Immature natural killer cell (primary cell): ENCODE measurements at places on chromosomes 11 and 22.

DNA sequence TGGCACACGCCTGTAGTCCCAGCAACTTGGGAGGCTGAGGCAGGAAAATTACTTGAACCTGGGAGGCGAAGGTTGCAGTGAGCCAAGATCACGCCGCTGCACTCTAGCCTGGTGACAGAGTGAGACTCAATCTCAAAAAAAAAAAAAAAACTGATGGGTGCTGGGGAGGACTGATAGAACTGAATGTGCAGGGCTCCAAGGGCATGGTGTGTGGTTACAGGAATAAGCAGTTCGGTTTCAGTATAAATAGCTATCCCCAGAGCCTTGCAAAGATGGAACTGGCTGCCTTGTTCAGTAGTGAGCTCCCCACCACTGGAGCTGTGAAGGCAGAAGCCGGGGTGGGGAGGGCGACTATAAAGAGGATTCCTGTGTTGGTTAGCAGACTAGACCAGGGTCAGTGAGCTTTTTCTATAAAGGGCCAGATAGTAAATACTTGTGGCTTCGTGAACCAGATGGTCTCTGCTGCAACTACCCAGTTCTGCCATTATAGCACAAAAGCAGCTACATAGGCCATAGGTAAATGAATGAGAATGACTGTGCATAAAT, 5.9 kb downstream of the TOM1 start:
- DNase-seq = no peak

GRCh38 chr22:34324763-34325162, 404.5 kb upstream of the LARGE1 start:
- no peak for DNase-seq

GRCh38 chr11:7514099-7514591, 346 bp downstream of the PPFIBP2 start:
- no peak for DNase-seq

DNA sequence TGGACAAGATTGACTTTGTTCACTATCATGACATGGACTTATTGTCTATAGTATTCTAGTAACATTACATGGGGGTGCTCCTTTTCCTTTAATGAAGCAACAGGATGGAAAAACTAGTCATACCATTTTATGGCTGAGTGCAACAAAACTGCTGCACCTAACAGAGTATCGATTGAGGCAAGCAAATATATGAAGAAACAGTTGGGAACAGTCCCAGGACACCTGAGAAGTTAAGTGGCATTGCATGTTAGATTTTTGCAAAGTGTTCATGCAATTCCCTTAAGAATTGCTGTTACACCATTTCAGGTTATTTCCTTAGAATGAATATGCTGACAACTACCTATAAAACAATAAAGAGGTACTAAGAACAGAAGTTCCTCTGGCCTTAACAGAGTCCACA, 541.5 kb upstream of the ANO3 start:
- no peak for DNase-seq

DNA sequence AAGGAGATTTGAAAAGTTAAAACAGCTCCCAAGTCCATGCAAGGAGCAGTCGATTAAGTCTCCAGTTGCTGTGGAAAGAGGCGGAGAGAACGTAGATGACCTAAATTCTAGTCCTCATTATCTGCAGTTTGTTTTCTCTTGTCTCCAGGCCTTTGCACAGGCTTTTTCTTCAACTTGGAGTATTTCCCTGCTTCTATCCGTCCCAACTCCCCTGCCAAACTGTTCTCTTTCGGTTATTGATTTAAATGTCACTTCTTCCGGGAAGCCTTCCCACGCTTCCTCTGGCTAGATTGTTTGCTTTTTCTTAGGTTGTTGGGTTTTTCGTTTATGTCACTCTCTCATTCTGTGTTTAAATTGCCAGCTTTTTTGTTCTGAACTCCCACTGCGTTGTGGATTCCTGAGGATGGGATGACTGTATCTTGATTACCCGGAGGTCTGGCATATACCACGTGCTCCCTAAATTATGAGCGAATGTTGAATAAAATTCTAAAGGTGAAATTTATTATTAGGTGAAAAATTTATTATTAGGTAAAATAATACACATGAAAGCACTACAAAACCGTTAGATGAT, 463 bp downstream of the TMEM126B start:
- DNase-seq = no peak

DNA sequence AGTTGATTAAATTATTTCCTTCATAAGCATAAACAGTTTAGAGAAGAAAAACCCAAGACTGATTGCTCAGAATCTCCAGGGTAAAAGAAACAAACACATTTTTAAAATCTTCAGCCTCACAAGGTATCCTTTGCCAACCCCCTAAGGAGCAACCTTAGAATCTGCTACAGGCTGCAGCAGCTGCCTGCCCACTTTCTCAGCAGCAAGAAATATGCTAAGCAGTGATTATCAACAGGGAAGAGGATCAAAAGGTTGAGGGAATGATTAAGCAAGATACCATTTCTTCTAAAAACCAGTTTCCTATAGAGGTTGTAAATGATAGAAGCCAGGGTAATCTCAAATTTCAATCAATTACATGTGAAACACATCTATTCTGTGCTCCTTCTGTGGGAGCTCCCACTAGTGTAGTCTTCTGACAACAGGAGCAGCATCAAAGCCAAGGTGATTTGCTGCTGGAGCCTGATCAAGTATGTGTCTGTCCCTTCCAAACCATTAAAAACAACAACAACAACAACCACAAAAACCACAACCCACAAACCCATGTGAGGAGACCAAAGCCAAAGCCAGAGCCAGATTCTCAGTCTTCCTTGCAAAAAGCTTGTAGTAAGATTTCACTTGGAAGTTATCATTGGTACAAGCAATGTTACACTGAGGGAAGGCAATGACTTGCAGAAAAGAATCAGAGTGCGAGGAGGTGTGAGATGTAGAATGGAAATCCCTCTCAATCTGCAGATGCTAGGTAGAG, 761.2 kb downstream of the DLG2 start:
- no peak for DNase-seq

DNA sequence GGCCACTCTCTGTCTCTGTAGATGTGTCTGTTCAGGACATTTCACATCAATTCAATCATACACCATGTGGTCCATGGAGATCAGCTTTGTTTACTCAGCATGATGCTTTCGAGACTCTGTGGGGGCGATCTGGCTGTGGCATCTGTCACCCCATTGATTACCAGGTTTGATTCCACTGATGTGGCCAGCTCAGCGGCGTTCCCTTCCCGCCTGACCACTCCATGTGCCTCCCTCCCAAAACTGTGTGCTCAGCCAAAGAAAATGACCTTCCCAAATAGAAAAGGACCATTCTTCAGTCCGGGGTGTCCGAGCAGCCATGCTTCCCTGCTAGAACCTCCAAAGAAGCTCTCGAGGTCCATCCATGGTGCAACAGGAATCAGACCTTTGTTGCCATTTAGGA, 89.1 kb downstream of the BRD1 start:
- DNase-seq = no peak

GRCh38 chr11:86802601-86803051, 2.3 kb downstream of the PRSS23 start:
- peak; percentile 24 for DNase-seq

- peak; percentile 92 for DNase-seq
These were observed at the start of gene YDJC for GRCh38 chr22:21629255-21630149. Gene YDJC (minus strand): TSS chr22:21630022. CDS start chr22:21630014, 8 bp downstream.

DNA sequence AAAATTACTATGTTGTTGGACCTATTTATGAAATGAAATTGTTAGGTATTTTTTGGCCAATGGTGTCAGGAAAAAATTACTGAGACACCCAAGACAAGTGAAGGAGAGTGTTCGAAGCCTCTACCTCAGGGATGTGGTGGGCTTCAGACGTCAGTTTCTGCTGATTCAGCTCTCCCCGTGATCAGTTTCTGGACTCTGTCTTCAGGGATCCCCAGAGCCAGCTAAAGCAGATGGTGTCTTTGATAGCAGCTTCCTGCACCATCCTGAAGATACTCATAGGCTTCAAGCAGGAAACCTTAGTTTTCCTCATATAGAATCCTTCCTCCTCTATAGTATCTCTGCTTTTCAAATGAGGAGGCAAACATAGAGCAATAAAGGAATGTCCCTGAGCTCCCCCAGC, 7.4 kb downstream of the CD248 start:
- no peak for DNase-seq

- no peak for DNase-seq
These were observed 39.7 kb downstream of the RTL6 start for GRCh38 chr22:44458044-44459020.

- peak; percentile 61 for DNase-seq
These were observed 54.2 kb downstream of the GRAMD4 start for GRCh38 chr22:46674367-46674781.

DNA sequence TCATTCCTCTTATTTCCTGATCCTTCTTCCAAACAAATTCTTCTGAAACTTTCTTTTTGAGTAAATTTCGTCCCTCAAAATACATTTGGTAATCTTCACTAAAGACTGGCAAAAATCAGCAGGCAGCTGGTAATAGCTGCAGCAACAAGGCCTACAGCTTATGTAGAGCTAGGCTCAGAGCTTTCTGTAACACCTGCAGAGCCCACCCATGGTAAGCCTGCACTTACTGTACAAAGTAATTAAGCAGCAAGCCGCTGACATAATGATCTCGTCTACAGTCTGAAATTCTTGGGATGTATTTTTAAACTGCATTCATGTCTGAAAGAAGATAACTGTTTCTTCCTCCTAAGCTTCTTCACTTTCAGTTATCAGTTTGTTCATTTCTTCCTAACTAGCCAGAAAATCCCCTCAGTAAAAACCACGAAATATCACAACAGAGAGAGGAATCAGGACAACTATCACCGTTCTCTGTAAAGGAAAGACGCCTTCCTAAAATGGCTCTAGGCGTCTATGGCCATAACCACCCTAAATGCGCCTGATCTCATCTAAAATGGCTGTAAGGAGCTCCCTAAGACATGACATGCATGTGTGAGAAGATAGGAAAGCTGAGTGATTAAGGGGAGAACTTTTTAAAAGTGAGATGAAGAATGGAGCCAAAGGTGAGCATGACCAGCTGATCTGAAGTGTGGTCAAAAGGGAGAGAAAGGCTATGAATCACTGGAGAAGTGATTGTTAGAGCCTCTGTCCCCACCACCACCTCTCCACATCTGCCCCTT, 56.2 kb downstream of the DENND5A start:
- no peak for DNase-seq

- DNase-seq = no peak
These were observed 599.9 kb downstream of the BUD13 start for GRCh38 chr11:116172851-116173250.

DNA sequence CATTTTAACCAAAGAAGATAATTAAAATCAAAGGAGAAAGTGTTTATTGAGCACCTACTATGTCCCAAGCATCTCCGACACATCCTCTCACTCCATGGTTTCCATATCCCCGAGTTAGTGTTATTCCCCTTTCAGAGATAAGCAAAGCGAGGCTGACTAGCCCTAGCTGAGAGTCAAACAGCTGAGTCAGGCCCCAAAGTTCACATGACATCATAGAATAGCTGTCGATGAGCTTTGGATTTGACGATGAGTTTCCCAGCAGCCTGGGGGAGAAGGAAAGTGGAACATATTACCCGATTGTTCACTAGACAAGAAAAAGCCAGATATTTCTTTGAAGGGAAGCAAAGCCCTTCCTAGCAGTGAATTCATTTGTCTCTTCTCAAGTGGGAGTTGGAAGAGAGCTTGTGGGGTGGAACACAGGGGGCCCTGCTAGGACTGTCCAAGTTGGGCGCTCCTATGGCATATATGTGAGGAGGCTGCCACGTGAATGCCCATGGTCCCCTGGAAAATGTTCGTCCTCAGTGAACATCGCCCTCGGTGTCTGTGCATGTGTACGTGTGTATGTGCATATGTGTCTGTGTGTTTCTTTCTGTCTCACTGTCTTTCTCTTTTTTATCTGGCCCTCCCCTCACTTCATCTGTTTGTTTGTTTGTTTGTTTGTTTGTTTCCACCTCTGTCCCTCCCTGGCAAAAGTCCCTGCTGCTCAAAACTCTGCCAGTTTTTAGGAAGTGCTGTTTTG, 493 bp upstream of the CYTH4 start:
- no peak for DNase-seq

- no peak for DNase-seq
These were observed 5.1 kb downstream of the TTC38 start for GRCh38 chr22:46272762-46273431.

GRCh38 chr11:74022546-74022945, 13.7 kb upstream of the UCP3 start:
- no peak for DNase-seq

- no peak for DNase-seq
These were observed 168.8 kb downstream of the BRD1 start for GRCh38 chr22:49658902-49659280.

- DNase-seq = no peak
These were observed 296.8 kb downstream of the RAB38 start for GRCh38 chr11:87878373-87878825.

- no peak for DNase-seq
These were observed 3.7 kb downstream of the MYRF start for GRCh38 chr11:61756147-61756451.

DNA sequence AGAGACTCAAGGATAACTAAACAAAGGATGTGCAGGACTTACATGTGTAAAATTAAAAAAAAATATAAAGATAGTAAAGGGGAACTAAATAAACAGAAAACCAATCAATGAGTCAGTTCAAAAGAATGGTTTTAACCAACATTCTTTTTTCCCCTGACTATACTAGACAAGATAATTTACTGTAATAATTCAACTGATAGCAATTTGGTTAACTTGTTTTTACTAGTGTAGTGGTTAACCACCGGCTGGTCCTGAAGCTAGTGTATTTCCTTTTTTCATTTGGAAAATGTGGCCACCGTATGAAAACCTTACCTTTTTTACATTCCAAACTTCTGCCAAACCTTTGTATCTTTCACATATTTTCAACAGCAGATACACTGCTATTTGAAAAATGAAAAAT, 123.1 kb downstream of the ARHGAP42 start:
- no peak for DNase-seq

- DNase-seq = no peak
These were observed 5.9 kb downstream of the CHKA start for GRCh38 chr11:68115285-68115684.

- no peak for DNase-seq
These were observed 17.7 kb upstream of the ADORA2A start for GRCh38 chr22:24409707-24410106.

GRCh38 chr11:5196067-5196466, 4.4 kb downstream of the OR51V1 start:
- no peak for DNase-seq

GRCh38 chr11:46906609-46907041, 11.7 kb downstream of the LRP4 start:
- no peak for DNase-seq
